ENCODE measurements at places on chromosomes 1 and 21.

GRCh38 chr1:111290630-111291029, at the start of gene CHIA:
TSS of gene CHIA (plus strand) at chr1:111290851. CDS start at chr1:111310468, 19,617 bp downstream.
- no peak for DNase-seq

- no peak for DNase-seq
Measured at GRCh38 chr1:175853681-175854080, 110.3 kb upstream of the TNR start.

- DNase-seq: peak; percentile 50
Measured at GRCh38 chr1:244319283-244320132, 132.2 kb downstream of the ADSS2 start.

DNA sequence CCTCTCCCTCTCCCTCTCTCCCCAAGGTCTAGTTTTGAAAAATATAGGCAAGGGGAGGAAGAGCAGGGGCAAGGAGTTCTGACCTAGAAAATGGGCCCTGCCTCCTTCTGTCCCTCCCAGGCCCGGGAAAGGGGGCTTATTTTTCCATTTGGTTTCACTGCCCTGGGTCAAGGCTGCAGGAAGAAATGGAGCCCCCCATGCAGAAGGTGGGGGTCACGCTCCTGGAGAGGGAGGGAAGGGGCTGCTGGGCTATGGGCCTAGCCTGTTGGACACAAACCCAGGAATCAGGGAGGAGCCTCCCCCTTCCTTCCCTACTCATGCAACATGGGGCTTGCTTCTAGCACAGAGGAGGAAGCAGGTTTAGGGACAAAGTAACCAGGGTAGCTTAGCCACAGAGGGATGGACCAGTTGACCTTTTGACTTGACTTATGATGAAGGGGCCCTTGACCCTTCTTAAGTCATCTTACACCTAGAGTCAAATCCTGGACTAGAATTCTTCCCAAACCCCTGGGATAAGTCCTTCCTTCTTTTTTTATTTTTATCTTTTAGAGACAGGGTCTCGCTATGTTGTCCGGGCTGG, 70.4 kb upstream of the SSBP3 start:
- DNase-seq: no peak

GRCh38 chr1:46132529-46133180, at the start of gene PIK3R3:
TSS of gene PIK3R3 (minus strand) at chr1:46132629. CDS start at chr1:46131952, 677 bp downstream.
- peak; percentile 97 for DNase-seq

- DNase-seq: no peak
Measured at GRCh38 chr21:36718951-36719501, 20.1 kb downstream of the SIM2 start.

DNA sequence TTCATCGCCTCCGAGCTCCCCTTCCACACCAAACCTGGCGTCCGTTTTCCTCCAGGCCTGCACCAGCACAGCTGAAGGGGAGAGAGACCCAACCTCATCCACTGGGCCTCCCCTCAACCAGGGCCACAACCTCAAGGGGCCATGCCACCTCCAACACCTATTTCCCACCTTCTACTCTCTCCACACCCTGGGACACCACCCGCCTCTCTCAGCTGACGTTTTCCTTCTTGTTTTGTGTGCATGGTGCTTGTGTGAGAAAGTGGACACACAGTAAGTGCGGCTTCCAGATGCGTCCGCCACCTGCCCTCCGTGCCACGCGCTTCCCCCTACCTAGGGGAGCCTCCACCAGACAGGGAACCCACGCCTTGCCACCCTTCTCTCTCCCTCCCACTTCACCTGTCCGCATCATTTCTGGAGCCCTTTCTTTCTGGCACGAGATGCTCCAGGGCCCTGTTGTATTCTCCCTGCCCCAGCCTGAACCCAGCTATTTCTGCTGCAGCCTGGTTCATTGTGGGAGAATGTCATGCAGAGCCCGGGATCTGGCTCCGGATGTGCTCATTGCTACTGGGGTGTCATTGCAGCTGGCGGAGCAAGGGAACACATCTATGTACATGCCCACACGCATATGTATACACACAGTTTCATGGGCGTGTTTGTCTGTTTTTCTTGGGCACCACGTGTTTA, 1.3 kb upstream of the GNB1 start:
- no peak for DNase-seq

DNA sequence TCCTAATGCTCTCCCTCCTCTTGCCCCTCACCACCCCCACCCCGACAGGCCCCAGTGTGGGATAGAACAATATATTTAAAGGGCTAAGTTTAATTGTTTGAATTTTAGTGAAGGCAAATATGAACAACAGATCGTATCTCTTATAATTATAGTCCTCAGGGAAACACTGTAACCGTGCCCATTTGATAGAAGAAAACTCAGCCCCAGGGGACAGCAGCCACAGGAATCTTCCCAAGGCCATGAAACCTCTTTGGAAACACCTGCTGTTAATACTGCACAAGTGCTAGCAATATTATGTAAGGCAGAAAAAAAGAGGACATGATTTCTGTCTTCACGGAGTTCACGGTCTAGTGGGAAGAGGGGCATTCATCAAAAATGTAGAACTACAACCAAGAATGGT, 142.2 kb downstream of the URB2 start:
- DNase-seq: no peak

- no peak for DNase-seq
Measured at GRCh38 chr21:30146558-30147282, 19.9 kb downstream of the CLDN17 start.

DNA sequence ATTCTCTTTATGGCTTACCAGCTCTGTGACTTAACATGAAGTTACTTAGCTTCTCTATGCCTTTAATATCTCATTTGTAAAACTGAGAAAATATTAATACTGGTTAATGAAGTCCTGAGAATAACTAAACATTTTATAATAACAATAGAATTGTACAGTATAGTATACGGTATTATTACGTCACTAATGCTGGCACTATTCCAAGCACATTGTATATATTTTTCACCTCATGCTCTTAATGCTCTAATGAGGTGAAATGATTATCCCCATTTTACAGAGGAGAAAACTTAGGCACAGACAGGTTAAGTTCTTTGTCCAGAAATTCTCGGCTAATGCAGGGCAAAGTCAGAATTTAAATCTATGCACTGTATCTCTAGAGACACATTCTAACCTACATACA, 856 bp downstream of the OR6K3 start:
- DNase-seq: no peak

DNA sequence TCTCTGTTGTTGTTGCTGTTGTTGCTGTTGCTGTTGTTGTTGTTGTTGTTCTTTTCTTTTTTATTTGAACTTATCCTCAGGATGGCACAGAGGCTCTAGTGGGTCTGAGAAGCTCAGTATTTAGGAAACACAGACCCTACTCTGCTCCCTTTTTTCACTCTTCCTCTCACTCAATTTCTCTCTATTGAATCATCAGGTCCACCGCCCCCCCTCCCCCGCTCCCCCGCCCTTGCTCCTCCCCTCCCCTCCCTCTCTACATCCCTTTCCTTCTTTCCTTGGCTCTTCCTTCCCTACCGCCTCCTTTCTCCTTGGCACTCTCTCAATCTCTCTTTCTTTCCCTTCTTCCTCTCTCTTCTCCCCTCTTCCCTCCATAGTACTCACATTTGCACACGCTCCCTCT, 218.5 kb upstream of the ZC3H12A start:
- DNase-seq: no peak

GRCh38 chr21:34132202-34132601, 58.8 kb downstream of the MRPS6 start:
- DNase-seq: no peak

- DNase-seq: peak; percentile 29
Measured at GRCh38 chr1:58814251-58815068, 30.6 kb upstream of the JUN start.

- DNase-seq: no peak
Measured at GRCh38 chr1:94329986-94330385, 88.2 kb upstream of the ABCD3 start.

DNA sequence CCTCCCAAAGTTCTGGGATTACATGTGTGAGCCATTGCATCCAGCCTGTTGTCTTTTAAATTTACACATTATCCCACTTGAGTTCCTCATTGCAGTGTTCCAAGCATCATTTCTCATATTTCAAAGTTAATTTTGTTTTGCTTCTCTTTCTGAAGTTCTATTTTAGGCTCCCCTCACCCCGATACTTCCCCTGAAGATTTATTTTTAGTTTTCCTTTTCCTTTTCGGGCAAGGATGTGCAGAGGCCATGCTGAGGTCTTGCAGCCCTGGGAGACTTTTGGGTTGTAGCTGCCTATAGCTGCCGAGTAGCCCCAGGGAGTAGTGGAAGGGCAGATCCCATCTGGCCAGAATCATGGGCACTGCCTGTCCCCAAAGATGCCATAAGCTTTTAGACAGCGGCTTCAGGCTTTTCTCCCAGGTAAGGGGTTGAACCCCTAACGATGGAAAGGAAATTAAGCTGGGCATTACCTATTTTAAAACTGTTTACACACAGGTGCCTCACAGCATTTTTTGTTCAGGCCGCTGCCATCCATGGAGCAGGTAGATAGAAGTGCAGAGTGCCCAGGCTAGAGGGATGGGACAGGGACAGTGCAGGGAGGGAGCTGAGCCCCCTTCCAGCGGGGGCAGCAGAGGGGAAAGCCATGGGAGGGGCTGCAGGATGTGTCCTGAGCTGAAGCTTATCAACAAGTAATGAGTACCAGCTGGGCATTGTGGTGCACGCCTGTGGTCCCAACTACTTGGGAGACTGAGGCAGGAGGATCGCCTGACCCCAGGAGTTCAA, 15.9 kb downstream of the PSEN2 start:
- DNase-seq: no peak

- peak; percentile 37 for DNase-seq
Measured at GRCh38 chr1:19974822-19975416, 4.5 kb downstream of the PLA2G2A start.

GRCh38 chr1:97013136-97013535, 291.6 kb downstream of the PTBP2 start:
- no peak for DNase-seq

- DNase-seq: no peak
Measured at GRCh38 chr1:202227053-202227672, 33.6 kb downstream of the LGR6 start.

- DNase-seq: no peak
Measured at GRCh38 chr1:23732363-23733224, 10.7 kb upstream of the ELOA start.

DNA sequence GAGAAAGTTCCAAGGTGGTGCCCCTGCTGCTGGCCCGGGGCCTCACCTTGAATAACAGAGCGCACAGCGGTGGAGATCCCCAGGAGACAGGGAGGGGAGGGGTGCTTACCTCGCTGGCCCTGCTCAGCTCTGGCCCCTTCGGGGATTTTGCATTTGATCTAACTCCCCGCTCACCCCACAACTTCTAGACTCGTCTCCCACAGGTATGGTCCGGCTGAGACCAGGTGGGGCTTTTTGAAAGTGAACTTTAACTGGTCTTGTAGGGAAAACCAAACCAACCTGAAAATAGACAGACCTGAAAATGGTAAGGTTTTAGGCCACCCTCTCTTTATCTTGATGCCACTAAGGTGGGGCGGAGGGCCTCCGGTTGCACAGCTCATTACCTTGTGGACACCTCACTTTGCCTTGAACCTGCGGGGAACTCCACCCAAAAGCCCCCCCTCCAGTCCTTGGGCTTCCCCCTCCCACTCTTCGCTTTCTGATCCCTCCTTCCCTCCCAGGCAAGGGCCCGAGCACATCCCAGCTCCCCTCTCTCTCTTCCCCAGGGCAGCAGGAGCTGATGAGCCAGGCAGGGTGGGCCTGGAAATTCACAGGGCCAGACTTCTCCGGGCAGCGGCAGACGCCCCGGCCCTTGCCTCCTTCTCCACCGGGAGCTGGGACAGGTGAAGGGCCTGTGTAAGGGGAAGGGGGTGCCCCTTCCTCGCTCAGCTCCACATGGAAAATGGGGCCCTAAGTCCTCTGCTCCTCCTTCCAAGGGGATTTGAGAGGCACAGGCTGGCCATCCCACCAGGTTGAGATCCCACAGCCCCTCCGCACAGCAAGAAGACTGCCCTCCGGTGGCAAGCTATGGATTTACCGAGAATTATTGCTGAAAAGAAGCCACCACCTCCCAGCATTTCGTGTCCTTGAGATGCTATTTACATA, 16.1 kb downstream of the TNFRSF8 start:
- DNase-seq: peak; percentile 80
